ENCODE measurements at places on chromosomes 5 and 9.

GRCh38 chr5:171640480-171640879 lies 145.1 kb upstream of the SMIM23 start:
- no peak for DNase-seq

GRCh38 chr5:79821-80220 lies 12.1 kb upstream of the PLEKHG4B start:
- no peak for DNase-seq

- no peak for DNase-seq
These were observed 25.9 kb upstream of the ADAMTSL1 start for GRCh38 chr9:18448101-18448500.

DNA sequence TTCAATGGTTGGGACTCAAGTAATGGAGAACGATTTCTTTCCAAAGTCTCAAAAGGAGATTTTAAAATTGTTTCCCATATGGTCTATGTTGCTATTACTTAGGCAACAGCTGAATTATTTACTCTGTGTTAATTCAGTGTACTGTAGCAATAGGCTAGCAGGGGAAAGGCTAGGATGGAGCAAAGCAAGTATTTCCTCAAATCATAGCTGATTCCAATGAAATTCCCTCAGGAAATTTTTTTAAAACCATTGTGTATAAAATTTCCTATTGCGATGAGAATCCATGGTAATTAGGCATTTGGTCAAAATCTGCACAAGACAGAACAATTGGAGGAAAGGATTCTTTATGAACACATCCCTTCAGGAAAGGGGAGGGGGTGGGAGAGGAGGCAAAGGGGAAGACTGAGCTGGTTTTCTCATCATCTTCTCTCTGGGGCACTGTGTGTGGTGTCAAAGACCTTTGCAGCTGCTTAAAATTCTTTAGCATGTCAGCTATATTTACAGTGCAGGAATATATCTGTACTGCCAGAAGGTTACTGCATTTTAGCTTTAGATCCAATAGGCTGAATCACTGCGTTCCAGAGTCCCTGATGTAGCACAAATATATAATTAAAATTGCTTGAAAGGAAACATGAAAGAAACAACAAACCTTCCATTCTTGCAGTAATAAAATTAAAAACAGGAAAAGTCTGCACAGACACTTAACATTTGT lies 95.3 kb downstream of the ZNF608 start:
- no peak for DNase-seq

DNA sequence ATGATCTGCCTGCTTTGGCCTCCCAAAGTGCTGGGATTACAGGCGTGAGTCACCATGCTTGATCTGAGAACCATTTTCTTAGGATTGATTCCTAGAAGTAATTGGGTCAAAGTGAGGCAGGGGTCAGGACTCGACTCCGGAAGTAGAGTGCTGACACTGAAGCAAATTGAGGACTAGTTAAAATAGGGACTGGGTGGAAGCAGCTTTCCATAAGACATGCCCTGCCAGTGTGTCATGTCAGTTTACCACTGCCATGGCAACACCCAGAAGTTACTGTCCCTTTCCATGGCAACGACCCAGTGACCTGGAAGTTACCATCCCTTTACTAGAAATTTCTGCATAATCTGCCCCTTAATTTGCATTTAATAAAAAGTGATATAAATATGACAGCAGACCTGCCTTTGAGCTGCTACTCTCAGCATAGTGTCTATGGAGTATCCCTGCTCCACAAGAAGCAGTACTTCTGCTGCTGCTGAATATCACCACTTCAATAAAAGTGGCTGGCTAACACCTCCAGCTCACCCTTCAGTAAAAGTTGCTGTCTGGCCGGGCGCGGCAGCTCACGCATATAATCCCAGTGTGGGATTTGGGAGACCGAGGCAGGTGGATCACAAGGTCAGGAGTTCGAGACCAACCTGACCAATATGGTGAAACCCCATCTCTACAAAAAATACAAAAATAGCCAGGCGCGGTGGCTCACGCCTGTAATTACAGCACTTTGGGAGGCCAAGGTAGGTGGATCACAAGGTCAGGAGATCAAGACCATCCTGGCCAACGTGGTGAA lies 47.8 kb upstream of the JADE2 start:
- no peak for DNase-seq

DNA sequence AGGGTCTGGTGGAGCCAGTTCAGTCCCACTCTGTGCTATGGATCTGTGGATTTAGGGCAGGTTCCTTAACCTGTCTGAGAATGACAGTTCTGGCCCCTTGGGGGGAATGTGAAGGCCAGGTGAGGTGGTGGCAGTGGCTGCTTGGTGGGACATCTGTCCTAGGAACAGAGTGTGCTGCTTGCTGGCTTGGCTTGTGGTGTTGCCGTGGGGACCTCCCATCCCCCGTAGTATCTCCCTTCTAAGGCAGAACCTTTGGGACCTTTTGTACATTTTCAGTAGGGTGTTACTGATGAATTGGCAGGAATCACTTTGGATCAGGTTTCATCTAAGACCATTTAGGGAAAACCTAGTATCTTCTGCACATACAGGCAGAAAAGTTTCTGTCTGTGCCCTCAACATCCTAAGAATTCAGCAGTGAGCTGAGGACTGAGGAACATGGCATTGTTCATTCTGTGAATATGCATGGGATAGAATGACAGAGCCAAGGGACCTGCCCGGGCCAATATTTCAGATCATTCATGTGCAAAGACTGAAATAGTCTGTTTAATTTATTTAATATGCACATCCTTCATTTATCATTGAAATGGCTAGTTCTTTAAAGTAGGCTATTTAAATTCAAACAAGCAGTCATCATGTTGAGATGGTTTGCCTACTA lies 64.6 kb downstream of the WNK2 start:
- DNase-seq: no peak

- DNase-seq: no peak
These were observed 23.5 kb downstream of the TBC1D2 start for GRCh38 chr9:98231770-98232478.

GRCh38 chr5:120361941-120362340 lies 102.2 kb upstream of the PRR16 start:
- DNase-seq: no peak

- DNase-seq: no peak
These were observed 60.8 kb downstream of the MAPKAP1 start for GRCh38 chr9:125646217-125646616.

GRCh38 chr5:132437604-132438266 lies 52.8 kb downstream of the IRF1 start:
- peak; percentile 64 for DNase-seq

DNA sequence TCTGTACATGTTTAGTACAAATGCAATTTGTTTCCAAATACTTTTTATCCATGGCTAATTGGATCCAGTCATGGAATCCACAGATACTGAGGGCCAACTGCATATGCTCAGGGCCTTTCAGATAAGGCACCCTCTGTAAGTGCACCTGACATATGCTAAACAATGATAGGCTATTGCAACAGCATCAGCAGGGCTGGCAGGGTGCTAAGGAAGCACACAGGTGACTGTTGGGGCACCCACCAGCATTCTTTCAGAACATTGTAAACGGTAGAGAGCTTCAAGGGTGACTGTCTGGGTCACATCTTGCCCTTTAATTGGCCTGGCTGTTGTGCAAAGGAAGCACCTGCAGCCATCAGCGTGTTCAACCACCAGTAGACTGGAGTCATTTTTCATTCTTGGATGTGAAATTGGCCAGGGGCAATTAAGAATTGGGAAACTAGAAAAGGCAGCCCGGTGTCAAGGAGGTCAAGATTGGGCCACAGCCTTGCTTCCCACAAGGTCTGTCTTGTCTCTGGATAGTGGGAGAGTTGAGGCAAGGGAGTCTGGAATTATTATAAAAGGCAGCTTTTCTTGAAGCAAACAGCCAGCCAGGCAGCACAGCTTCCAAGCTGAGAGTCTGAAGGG lies 129.3 kb upstream of the RAI14 start:
- no peak for DNase-seq

DNA sequence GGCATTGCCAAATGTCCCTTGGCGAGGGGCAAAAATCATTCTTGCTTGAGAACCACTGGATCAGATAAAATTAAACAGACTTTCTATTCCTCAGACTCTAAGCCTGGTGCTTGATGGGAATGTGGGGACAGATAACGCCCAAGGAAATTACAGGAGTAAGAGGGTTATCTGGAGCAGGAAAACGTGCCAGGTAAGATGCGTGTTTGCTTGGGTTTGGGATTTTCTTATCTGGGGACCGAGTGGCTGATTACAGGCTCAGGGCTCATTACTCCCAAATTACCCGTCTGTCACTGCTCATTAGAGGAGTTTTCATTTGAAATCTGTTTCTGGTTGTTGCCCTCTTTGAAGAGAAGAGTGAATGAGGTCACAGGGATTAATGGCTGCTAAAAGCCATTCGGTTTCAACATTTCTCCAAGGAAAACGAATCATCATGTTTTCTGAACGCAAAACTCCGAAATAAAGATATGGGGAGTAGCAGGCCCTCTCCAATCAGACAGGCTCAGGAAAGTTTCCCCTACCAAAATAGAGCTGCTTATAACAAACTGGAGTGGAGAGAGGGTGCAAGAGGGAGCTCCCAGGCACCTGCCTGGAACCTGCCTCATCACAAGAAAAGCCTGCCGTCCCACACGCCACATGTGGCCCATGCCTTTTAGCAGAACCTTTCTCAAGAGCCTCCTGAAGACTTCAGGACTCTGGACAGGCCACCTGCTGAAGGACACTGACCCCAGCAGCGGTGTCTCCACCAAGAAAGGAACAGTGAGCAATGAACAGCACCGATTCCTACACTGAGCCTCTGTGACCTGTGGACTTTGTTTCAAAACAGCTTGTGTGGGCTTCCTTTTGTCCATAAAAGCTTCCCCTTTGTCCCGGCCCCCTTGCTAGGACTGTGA lies 136.4 kb downstream of the ICE1 start:
- DNase-seq: no peak

DNA sequence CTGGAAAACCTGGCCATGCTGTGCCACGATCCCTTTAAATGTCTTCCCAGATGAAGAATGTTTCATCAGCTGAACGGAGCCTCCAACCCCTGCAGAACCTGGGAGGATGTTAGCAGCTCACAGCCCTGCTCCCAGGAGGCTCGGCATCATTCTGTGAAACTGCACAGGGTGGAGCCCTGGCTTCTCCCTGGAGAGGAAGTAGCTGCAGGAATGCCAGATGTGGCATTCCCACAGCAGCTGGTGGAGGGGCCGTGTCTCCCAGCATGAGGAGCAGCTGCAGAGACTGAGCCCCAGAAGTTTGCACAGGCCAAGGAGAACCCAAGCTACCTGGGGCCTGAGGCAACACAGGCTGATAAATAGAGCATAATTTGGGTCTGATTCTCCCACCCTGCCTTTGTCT lies 165.8 kb upstream of the MAP3K1 start:
- DNase-seq: no peak

DNA sequence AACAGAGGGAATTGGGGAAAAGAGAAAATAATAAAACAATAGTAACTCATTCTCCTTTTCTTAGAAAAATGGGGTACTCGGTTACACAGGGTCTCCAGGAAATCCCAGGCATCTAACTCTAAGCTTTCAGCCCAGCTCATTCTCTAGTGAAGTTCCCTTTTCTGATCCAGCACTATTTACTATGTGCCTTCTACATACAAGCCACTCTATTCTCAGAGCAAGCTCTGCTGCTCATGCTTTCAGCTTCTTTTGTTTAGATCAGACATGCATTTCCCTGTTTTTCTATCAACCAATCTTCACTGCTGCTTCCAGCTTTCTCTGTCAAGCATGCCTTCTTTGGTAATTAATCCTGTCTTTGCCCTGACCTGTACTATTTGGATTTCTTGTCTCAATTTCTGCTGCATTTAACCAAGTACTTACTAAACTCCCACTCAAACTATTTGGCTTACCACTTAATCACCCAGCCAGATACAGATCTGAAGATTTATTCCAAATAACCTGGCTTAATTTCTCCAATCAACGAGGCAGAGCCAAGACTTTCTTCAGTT lies 25.3 kb downstream of the OSMR start:
- DNase-seq: no peak

- no peak for DNase-seq
These were observed 175.8 kb downstream of the WDR70 start for GRCh38 chr5:37554938-37555337.

GRCh38 chr5:149503006-149503405 lies 48.2 kb downstream of the CSNK1A1 start:
- no peak for DNase-seq

- DNase-seq: no peak
These were observed at the start of gene WNK2 for GRCh38 chr9:93183663-93184431. Gene WNK2 (plus strand): TSS chr9:93184139. CDS start chr9:93184930, 791 bp downstream.

GRCh38 chr5:149969181-149969930 lies 8.8 kb downstream of the SLC26A2 start:
- DNase-seq: no peak

DNA sequence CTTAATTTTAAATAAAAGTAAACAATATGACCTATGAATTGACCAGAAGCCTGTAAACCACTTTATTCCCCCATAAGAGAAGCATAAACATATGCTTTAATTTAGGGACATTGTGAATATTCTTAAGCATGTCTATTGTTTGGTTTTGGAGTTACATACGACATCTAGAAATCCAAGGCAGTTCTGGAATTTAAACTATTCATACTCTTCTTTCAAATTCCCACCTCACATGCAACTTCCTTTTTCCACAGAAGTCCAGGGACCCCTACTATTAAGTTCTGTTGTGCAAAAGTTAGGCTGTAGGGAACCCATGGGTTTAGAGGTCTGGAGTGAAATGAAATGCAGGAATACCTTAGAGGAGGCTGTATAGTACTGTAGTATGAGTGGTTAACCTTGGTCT lies 2.1 kb downstream of the RIC1 start:
- DNase-seq: no peak

- DNase-seq: no peak
These were observed 123.4 kb upstream of the MAN2A1 start for GRCh38 chr5:109566361-109566760.

DNA sequence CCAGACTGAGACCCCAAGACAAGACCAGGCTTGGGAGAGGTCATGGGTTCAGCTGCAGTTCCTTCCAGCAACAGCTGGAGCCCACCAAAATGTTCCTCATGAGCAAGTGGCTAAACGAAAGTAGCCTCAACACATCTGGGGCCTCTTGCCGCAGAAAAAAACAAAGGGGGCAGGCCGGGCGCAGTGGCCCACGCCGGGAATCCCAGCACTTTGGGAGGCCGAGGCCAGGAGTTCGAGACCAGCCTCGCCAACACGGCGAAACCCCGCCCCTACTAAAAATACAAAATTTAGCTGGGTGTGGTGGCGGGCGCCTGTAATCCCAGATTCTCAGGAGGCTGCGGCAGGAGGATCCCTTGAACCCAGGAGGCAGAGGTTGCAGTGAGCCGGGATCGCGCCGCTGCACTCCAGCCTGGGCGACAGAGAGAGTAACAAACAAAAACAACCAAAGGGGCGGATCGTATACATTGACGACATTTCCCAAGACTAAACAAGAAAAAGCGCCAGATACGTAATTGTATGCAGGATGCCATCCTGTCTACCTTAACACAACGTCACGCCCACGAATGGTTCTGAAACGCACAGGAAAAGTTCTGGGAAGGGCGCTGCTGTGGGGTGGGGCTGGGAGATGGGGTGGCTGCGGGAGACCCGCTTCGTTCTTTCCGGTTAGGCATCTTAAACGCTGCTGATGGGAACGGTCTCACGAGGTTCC lies 1.7 kb downstream of the INPP5E start:
- no peak for DNase-seq

- no peak for DNase-seq
These were observed 7.1 kb downstream of the LRRC26 start for GRCh38 chr9:137162505-137163364.
